Adrenal gland (tissue), 19 donors: ENCODE measurements at places on chromosomes 13 and 19. TPM values are rescaled to one million over a fixed set of nuclear protein-coding genes. Genes with fewer than 3 reads are reported as not detected.

GRCh38 chr13:24381541-24382265, 72.3 kb downstream of the C1QTNF9 start:
- DNase-seq = no peak

TEAD2 gene
- 5.4 TPM for total RNA-seq

GRCh38 chr19:17687857-17688784, at the start of gene UNC13A:
UNC13A (minus strand) TSS chr19:17688354; CDS start chr19:17688199, 155 bp downstream.
- DNase-seq = peak; percentile 72

DNA sequence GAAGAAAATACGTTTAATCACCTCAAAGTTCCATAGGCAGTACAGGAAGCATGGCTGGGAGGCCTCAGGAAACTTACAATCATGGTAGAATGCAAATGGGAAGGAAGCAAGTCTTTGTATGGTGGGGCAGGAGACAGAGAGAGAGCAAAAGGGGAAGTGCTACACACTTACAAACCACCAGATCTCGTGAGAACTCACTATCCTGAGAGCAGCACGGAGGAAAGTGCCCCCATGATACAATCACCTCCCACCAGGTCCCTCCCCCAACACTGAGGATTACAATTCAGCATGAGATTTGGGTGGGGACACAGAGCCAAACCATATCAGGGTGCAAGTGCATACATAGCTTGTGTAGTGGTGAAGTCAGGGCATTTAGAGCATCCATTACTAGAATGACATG, 92.3 kb upstream of the ANKRD10 start:
- no peak for DNase-seq

DNA sequence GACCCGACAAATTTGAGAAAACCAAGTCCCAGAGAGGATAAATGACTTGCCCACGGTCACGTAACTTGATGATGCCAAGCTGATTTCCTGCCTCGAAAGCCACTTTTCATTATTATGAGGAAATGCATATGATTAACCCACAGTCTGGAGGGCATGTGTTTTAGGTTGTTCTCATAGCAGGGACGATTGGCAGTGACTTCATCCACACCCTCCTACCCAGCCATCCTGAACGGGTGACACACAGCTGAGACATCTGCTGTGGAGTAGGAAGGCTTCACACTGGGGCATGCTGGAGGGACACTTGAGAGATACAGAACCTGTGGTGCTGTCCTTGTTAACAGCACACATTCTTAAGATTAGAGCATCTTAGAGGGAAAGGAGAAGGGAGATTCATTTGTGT, 65.4 kb upstream of the WDFY2 start:
- DNase-seq = no peak

- DNase-seq = no peak
These were observed 147.7 kb downstream of the TM9SF2 start for GRCh38 chr13:99648927-99649326.

NCCRP1 gene
- 0.11 TPM for total RNA-seq

- no peak for DNase-seq
These were observed 16.4 kb downstream of the FREM2 start for GRCh38 chr13:38703255-38703654.

GRCh38 chr13:85828094-85828684, 29.0 kb upstream of the SLITRK6 start:
- DNase-seq = no peak

DNA sequence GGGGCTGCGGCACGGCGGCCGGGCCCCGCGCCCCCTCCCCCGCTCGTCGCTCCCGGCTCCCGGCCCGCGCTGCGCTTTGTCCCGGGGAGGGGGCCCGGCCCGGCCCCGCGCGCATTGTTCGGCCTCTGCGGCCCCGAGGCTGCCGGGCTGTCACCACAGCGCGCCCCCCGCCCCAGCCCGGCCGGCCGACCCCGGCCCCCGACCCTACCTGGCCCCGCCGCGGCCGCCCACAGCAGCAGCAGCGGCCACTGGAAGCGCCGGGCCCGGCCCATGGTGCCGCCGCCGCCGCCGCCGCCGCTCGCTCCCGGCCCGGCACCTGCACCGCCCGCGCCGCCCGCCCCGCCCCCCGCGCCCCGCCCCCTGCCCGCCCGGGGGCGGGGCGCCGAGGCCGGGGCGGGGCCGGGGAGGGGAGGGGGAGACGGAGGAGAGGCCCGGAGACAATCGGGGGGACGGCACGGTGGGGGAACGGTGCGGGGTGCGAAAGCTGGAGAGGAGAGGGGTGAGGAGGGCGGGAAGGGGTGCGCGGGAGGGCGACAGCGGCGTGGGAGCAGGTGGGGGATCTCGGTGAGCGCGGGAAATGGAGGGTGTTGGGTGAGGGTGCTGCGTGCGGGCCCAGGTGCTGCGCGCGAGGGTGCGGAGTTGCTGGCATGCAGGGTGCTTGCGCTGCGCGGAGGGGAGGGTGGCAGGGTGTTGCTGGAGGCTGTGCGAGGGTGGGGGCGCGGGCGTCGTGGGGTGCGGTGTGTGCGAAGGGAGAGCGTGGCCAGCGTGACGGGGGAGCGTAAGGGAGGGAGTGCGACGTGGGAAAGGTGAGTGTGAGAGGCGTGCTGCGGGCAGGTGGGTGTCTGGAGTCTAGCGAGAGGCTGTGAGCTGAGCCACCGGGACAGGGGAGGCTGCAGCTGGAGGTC, at the start of gene CADM4:
TSS of gene CADM4 (minus strand) at position 332 of the 905 bp plus-strand sequence. CDS start at position 272, 60 bp downstream.
- DNase-seq = no peak

KCNK6 gene
- 3.9 TPM for total RNA-seq

GRCh38 chr19:6739390-6739882, at the start of gene TRIP10:
TRIP10 (plus strand) TSS chr19:6739680; CDS start chr19:6739762, 82 bp downstream.
- peak; percentile 89 for DNase-seq

DNA sequence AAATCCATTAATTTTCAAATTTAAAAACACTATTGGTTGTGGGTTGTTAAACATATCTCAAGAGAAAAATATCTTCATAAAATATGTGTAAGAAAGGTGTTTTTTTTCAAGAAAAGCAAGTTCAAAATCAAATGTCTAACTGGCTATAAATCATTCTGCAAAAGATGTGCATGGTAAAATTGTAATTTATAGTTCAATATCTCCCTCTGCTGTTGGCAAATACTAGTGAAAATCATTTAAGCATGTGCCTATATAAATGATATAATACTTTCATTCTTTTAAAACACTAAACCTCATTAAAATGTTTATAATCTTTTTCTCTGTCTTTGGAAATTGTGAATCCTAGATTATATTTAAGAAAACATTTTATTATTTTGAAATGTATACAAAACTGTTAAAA, 17.2 kb upstream of the SLITRK6 start:
- DNase-seq = no peak

- DNase-seq = no peak
These were observed 2.0 kb downstream of the ZNF347 start for GRCh38 chr19:53156850-53157249.

DNA sequence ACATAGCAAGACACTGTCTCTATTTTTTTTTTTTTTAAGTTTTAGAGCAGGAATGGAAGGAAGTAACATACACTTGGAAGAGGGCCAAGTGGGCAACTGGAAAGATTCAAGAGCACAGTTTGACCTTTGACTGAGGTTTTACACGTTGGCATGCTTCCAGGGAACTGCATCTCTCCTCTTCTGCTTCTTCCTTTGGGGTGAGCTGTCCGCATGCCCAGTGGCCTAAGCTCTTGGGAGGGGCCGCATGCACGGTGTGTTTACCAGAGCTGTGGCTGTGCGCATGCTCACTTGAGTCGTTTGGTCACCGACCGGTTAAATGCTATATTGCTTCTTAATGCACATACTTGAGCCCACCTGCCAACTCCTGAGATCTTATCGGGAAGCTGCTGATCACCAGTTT, 727.7 kb downstream of the UQCRFS1 start:
- peak; percentile 40 for DNase-seq

NEK5 gene
- total RNA-seq = 0.12 TPM

DNA sequence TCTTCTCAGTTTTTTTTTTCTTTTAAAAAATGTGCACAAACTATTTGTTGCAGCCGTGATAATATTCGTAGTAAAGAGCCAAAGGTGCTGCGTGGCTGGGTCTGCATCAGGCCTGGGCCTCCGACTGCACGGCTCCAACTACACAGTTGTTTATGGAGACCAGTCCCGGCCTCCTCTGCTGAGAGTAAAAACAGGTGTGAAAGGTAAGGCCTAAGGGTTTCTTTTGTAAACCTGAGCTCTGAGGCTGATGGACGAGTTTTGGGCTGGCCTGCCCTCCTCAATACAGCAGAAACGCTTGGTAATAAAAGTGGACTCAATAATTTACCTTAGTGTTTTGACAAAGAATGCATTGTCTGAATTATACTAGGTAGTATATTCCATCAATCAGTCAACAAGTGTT, 3.9 kb downstream of the MBNL2 start:
- DNase-seq = no peak

- DNase-seq = no peak
These were observed 6.8 kb downstream of the ATP13A1 start for GRCh38 chr19:19656451-19657396.

SHISA2 gene
- total RNA-seq = 0.47 TPM

GRCh38 chr13:108460746-108461145, 168.7 kb upstream of the MYO16 start:
- no peak for DNase-seq

DNA sequence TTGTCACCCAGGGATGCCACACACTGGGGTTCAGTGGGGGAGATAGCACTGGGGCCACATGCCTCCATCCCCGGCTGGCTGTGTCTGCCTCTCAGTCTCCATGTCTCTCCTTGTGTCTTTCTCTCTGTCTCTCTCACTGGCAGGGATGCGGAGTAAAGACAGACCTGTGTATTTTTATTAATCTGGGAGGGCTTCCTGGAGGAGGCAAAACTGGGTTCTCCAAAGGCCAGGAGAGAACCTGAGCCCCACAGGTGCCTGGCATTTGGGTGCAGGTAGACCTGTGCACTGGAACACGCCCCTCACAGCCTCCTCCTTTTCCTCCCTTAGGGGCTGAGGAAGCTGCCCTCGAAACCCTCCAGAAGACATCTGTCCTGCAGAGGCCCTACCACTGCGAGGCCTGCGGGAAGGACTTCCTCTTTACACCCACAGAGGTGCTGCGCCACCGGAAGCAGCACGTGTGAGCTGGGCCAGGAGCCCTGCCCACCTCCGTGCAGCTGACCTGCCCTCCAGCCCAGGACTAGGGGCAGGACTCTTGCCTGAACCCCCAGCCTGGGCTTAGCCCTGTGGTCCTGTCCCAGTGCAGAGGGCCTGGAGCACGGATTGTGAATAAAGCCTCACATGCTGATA, 32.7 kb downstream of the DHX34 start:
- no peak for DNase-seq

NCR1 gene
- total RNA-seq = not detected

ZNF541 gene
- total RNA-seq = 4.0 TPM

GRCh38 chr19:13847407-13848339, 29.3 kb upstream of the NANOS3 start:
- peak; percentile 93 for DNase-seq

DENND1C gene
- 3.1 TPM for total RNA-seq

GRCh38 chr13:113393226-113393562, 29.3 kb upstream of the GRTP1 start:
- DNase-seq = no peak

IQCN gene
- 5.4 TPM for total RNA-seq

ZNF418 gene
- 9.0 TPM for total RNA-seq

DNA sequence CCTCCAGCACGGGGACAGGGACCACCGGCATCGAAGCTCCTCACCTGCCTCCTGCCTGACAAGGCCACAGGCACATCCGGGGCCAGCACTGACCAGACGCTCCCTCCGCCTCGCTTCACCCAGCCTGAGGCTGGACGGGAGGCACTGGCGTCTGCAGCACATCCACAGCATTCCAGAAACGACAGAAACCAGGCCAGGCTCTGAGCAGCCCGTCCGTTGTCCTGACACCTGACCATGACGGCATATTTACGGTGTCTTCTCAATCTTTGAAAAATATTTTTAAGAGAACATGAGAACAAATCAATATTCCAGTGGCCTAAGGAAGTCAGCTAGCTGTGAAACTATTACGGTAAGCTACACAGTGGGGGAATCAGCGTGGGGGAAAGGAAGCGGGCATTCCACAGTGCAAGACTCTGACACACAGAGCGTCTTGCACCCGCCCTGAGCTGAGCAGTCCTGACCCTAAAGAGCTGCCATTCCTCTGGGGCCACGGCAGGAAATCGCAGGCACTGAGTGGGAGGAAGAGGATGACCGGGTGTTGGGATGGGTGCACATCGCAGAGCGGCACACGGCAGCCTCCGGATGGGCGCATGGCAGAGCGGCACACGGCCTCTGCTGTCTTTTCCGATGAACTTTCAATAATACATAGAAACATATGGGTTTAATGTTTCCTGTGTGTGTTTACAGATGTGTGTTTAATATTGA, 26.8 kb downstream of the RASA3 start:
- no peak for DNase-seq

DNA sequence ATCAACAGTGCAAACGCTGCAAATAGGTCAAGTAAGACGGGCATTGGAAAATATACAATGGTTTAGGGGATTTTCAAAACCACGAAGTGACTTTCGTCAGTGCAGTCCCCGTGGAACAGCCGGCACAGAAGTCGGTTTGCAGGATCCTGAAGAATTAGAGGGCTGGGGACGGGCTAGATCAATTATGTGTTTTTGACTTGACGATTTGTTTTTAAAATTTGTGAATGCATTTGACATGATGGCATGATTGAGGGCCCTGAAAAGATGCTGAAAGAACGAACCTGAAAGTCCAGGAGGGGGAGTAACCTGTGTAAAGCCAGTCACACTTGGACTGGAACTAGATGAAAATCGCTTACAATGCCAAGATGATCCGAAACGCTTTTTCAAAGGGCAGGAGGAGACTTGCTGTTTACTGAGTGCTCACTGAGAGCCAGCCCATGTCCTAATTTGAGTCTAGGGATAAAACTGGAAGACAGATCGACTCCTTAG, 8.9 kb upstream of the DGKH start:
- DNase-seq = no peak

DNA sequence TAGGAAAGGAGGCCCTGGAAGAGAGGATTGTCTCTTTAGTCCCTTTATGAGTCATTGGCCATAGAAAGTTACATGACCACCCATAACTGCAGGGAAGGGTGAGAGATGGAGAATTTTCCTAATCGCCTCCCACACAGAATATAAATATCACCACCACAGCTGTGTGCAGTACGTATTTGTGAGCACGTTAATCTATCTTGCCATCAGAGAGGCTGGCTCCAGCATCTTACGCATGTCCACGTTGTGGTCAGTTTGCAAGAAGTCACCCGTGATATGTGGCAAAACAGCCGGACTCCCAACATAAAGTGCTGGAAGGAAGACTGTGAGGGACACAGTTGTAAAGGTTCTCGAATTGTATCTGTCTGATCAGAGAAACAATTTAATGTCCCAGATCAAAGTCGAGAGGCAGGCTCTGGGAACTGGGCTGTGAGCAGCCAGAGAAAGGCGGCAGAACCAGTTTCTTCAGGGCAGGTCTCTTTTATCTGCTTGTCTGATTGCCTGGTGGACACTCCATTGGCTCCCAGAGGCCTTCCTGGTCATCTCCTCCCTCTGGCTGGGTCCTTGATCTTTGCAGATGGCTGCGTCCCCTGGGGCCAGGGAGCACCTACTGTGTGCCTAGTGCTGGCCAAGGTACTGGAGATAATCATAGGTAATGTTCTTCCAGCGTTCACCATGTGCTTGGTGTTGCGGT, 74.9 kb downstream of the SIPA1L3 start:
- no peak for DNase-seq

GRCh38 chr13:30255696-30256095, 51.7 kb downstream of the KATNAL1 start:
- no peak for DNase-seq

WDR87 gene
- not detected for total RNA-seq

KLK4 gene
- total RNA-seq = 0.28 TPM

CCDC159 gene
- total RNA-seq = 32.5 TPM
